ENCODE measurements at places on chromosomes 12 and 14. TPM values are rescaled to one million over a fixed set of nuclear protein-coding genes. Genes with fewer than 3 reads are reported as not detected.

DNA sequence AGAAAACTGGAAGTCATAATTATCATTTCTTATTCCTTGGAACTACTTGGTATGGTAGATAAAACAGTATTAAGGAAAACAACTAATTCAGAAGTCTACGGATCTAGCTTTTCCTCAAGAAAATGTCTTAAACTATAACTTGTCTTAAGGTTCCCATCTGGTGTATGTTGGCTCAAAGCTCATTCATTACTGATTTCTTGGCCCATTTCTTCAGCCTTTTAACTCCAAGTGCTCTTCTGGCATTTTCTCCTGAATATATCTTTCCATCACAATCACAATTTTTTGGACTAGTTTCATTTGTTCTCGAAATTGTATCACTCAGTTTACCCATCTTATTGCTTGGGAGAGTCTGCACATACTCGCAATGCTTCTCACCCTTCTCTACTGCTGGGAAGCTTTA, 150.1 kb downstream of the C12orf50 start:
- H3K4me3 ChIP-seq, result no peak overlapping the region
- H3K4me1 ChIP-seq, result no peaks in the 10 kb centered on the region

DNA sequence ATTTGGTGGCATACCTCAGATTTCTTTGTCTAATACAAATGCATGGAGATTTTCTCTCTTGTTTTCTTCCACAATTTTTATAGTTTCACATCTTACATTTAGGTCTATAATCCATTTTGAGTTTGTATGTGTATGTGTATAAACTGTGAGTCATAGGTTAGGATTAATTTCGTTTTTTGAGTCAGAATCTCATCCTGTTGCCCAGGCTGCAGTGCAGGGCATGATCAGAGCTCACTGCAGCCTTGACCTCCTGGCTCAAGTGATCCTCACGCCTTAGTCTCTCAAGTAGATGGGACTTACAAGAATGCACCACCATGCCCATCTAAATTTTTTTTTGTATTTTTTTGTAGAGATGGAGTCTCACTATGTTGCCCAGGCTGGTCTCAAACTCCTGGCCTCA, 71.6 kb downstream of the OTOGL start:
- peaks cover 3% of the 10 kb centered on the region for H3K4me1 ChIP-seq
- no peak overlapping the region for H3K4me3 ChIP-seq
- no peak overlapping the region for H3K27ac ChIP-seq
- DNase-seq, result no peak

DNA sequence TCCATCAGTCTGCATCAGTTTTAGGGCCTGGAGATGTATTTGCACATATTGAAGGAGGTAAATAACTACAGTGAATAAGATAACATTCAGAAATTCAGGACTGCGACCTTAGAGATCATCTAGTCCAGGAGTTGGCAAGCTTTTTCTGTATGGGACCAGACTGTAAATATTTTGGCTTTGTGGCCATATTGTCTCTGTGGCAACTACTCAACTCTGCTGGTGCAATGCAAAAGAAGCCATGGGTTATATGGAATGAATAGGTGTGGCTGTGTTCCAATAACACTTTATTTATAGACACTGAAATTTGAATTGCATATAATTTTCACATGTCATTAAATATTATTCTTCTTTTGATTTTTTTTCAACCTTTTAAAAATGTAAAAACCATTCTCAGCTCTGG, 156.6 kb downstream of the METTL25 start:
- no peak overlapping the region for H3K27ac ChIP-seq
- no peaks in the 10 kb centered on the region for H3K4me1 ChIP-seq
- H3K27me3 ChIP-seq, result no peaks in the 10 kb centered on the region
- no peak overlapping the region for H3K4me3 ChIP-seq
- no peaks in the 10 kb centered on the region for H3K36me3 ChIP-seq
- DNase-seq, result no peak

DNA sequence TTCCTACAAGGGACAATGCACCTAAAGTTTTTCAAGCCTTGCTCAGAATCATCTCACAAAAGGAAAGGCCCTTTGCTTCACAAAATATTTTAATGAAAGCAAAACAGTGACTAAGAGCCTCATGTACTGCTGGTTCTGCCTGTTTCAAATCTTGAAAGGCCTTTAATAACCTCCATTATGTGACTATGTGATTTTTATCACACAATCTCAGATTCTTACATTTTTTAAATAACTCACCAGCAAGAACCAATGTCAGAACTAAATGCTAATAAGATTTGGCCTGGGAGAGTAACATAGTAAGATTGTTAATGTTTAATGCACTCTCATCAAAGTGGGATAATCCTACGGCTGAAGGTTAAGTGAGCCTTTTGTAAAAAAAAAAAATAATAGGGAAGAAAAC, 378.9 kb downstream of the RGS6 start:
- H3K27ac ChIP-seq, result no peak overlapping the region
- DNase-seq, result no peak
- no peaks in the 10 kb centered on the region for H3K36me3 ChIP-seq

GRCh38 chr12:124111006-124111405, 138.0 kb downstream of the ZNF664 start:
- H3K4me1 ChIP-seq, result peaks cover 2% of the 10 kb centered on the region
- H3K27me3 ChIP-seq, result no peaks in the 10 kb centered on the region
- no peak overlapping the region for H3K27ac ChIP-seq
- no peak for DNase-seq
- no peaks in the 10 kb centered on the region for H3K36me3 ChIP-seq

DNA sequence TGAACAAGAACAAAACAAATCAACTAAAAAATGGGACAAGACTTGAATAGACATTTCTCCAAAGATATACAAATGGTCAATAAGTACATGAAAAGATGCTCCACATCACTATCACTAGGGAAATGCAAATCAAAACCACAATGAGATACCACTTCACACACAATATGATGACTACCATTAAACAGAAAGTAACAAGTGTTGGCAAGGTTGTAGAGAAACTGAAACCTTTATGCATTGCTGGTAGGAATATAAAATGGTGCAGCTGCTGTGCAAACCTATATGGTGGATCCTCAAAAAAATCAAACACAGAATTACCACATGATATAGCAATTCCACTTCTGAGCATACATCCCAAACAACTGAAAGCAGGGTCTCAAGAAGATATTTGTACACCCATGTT, 5.2 kb downstream of the SMAGP start:
- DNase-seq, result no peak
- H3K36me3 ChIP-seq, result no peaks in the 10 kb centered on the region
- no peak overlapping the region for H3K4me3 ChIP-seq
- no peaks in the 10 kb centered on the region for H3K27me3 ChIP-seq

DNA sequence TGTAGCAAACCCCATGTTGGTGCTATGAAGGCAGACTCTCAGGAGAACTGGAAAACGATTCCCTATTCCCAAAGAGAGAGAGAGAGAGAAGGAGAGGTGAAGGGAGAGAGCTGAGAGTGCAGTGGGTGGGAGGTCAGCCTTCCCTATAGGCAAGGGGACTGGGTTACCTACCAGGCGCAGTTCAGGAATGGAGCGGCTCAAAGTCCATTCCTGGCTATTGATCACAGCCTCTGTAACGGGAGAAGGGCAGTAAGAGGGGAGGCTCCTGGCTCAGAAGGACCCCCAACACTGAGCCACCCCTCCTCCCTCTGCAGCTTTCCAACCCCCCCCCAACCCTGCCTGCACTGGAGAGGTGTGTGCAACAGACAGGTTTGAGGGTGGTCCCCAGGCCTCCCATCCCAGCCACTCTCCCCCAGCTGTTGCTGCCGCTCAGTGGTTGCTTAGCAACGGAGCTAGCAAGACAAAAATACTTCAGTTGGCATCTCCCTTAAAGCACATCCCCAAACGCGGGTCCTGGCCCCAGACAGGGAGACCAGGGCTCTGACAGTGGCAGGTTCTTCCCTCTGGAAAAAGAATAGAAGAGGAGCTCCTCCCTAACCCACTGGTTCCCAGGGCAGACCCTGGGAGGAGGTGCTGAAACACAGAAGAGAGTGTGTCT, 3.2 kb downstream of the AGAP2 start:
- H3K27me3 ChIP-seq, result peaks cover 100% of the 10 kb centered on the region
- H3K4me3 ChIP-seq, result no peak overlapping the region
- DNase-seq, result peak; percentile 69
- no peak overlapping the region for H3K27ac ChIP-seq
- H3K4me1 ChIP-seq, result peaks cover 24% of the 10 kb centered on the region

GRCh38 chr12:103499571-103499970, 3.8 kb upstream of the C12orf42 start:
- no peaks in the 10 kb centered on the region for H3K27me3 ChIP-seq
- H3K36me3 ChIP-seq, result no peaks in the 10 kb centered on the region
- no peak overlapping the region for H3K27ac ChIP-seq
- no peak overlapping the region for H3K4me3 ChIP-seq
- peaks cover 9% of the 10 kb centered on the region for H3K4me1 ChIP-seq
- no peak for DNase-seq

- no peaks in the 10 kb centered on the region for H3K36me3 ChIP-seq
- no peaks in the 10 kb centered on the region for H3K27me3 ChIP-seq
- H3K4me1 ChIP-seq, result peaks cover 48% of the 10 kb centered on the region
- H3K4me3 ChIP-seq, result no peak overlapping the region
- H3K27ac ChIP-seq, result no peak overlapping the region
These were observed 124.6 kb downstream of the KCNK10 start for GRCh38 chr14:88198446-88198845.

The PDZRN4 gene
- 0.09 TPM for total RNA-seq

- no peaks in the 10 kb centered on the region for H3K27me3 ChIP-seq
- H3K4me1 ChIP-seq, result peaks cover 32% of the 10 kb centered on the region
- H3K36me3 ChIP-seq, result no peaks in the 10 kb centered on the region
- H3K27ac ChIP-seq, result no peak overlapping the region
- DNase-seq, result no peak
These were observed 1.5 kb upstream of the FGF6 start for GRCh38 chr12:4447151-4447550.

DNA sequence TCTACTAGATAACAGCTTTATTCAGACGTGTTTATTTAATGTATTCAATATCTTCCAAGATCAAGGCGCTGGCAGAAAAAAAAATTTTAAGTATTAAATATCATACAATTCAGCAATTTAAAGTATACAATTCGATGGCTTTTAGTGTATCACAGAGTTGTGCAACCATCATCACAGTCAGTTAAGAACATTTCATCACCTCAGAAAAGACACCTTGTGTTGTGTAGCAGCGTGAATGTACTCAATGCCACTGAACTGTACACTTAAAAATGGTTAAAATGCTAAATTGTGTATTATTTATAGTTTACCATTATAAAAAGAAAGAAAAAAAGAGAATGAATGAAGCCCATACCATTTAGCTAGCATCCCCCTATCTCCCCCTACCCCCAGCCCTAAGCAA, 96.4 kb downstream of the RIN3 start:
- no peaks in the 10 kb centered on the region for H3K27me3 ChIP-seq
- H3K4me3 ChIP-seq, result no peak overlapping the region
- H3K4me1 ChIP-seq, result no peaks in the 10 kb centered on the region
- H3K27ac ChIP-seq, result no peak overlapping the region

The GPRC5D gene
- total RNA-seq, result not detected

The PRH2 gene
- not detected for total RNA-seq

The SLC17A8 gene
- not detected for total RNA-seq

- H3K27me3 ChIP-seq, result no peaks in the 10 kb centered on the region
- peak; percentile 96 for DNase-seq
- H3K4me1 ChIP-seq, result peaks cover 11% of the 10 kb centered on the region
- H3K36me3 ChIP-seq, result no peaks in the 10 kb centered on the region
These were observed 25.4 kb upstream of the EIF4B start for GRCh38 chr12:52980650-52981423.

DNA sequence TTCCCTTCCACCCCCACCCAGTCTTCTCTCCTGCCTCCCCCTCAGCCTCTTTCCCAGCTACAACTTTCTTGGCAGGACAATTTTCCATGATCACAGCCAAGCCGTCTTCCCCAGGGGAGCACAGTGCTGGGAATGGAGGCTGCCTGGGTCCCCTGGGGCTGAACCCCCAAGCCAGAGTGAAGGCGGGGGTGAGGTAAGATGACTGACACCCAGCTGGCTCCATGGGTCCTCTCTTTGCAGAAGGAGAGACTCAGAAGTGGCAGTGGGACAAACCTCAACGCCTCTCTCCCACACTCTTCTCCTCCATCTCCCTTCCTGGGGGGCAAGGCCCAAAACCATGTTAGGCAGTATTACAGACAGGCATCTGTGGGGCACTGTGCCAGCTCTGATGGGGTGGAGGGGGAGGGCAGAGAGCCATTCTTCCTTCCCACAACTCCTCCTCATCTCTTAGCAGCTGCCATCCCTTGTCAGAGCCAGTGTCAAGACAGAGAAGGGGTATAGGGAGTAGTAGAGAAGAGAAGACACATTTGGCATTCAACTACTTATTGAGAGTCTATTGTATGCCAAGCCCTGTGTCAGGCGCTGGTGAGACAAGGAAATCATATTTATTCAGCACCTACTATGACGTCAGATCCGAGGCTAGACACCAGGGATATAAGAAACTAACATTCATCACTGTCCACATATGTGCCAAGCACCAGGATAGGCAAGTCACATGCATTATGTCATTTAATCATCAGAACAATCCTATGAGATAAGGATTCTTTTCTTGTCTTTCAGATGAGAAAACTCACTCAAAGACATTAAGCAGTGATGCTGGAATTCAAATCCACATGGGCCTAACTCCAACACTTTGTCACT, 3.6 kb downstream of the ITGA7 start:
- H3K27me3 ChIP-seq, result peaks cover 9% of the 10 kb centered on the region
- H3K4me3 ChIP-seq, result no peak overlapping the region
- no peak overlapping the region for H3K27ac ChIP-seq

- peaks cover 13% of the 10 kb centered on the region for H3K4me1 ChIP-seq
- no peak overlapping the region for H3K4me3 ChIP-seq
- no peaks in the 10 kb centered on the region for H3K36me3 ChIP-seq
- H3K27ac ChIP-seq, result no peak overlapping the region
- DNase-seq, result no peak
These were observed 9.8 kb downstream of the TTC9 start for GRCh38 chr14:70651522-70651921.

The CLEC12A gene
- not detected for total RNA-seq

DNA sequence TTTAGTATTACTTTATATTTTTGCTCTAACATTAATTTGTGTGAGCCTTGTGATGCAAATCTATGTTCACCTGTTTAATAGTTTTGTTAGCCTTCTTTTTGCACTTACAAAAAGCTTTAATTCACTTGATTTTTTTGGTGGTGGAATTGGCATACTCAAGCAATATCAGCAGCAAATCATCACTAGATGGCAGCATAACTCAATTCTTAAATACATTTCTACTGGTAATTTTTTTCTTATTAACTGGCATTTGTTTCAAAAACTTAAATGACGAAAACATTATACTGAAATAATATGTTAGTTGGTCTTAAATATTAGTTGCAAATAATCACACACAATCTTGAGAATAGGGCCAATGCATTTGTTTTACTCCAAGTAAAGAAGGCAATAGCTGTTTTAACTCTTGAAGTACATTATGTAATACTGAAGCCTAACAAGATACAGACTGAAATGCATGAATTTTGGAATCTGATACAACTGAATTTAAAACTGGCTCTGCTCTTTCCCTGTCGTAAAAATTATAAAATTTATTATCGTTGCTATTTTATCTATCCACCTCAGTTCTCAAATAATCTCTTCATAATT, 151.5 kb downstream of the ATXN7L3B start:
- H3K4me3 ChIP-seq, result no peak overlapping the region
- peaks cover 6% of the 10 kb centered on the region for H3K4me1 ChIP-seq
- H3K36me3 ChIP-seq, result no peaks in the 10 kb centered on the region
- DNase-seq, result peak; percentile 56
- H3K27ac ChIP-seq, result no peak overlapping the region
- no peaks in the 10 kb centered on the region for H3K27me3 ChIP-seq

The FITM1 gene
- total RNA-seq, result 1.2 TPM

- peaks cover 24% of the 10 kb centered on the region for H3K4me1 ChIP-seq
- peaks cover 23% of the 10 kb centered on the region for H3K27me3 ChIP-seq
- no peak for DNase-seq
- H3K4me3 ChIP-seq, result no peak overlapping the region
- H3K27ac ChIP-seq, result no peak overlapping the region
These were observed 115.9 kb downstream of the AACS start for GRCh38 chr12:125181107-125181506.

Measured in neural progenitor cell (in vitro differentiated cells).